AG04450 (cell line): ENCODE measurements at places on chromosomes 6 and 20.
A peak's percentile ranks its signal among the peaks of the same experiment; 100 is the strongest.

DNA sequence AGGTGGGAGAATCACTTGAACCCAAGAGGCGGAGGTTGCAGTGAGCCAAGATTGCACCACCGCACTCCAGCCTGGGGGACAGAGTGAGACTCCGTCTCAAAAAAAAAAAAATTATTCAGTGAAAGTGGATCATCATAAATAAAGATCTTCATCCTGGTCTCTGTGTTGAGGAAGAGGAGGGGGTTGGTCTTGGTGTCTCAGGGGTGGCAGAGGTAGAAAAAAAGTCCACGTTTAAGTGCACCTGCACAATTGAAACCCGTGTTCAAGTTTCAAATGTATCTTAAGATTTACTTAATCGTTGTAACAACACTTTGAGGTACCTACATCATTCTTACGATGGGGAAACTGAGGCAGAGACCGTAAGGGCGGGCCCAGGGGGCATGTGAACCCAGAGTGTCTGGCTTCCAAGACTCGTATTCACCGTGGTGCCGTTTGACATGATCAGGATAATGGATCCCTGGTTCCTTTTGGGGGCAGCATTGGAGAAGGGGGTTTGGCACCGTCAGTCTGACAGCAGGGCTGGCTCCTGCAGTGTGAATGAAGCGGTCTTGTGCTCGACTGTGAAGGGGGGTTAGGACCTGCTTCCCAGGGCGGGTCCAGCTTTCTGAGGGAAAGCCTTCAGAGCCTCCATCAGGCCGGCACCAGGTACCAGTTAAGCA is 32.9 kb upstream of the ID1 start:
- no peak for DNase-seq

DNA sequence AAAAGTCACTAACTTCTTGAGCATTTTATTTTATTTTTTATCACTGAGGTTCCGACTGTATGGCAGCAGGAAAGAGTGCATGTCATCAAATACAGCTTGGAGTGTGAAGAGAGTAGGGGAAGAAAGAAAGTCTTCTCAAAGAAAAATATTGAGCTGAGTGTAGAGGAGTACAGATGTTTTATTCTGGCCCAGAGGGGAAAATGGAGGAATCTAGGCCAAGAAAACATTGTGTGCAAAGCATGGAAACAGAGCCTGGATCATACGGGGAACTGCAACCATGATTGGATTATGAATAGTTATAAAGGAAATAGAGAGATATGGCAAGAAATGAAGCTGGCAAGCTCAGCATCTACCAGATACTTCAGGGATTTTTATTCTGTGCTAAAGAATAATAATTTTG is 104.2 kb upstream of the SCGN start:
- DNase-seq = no peak

DNA sequence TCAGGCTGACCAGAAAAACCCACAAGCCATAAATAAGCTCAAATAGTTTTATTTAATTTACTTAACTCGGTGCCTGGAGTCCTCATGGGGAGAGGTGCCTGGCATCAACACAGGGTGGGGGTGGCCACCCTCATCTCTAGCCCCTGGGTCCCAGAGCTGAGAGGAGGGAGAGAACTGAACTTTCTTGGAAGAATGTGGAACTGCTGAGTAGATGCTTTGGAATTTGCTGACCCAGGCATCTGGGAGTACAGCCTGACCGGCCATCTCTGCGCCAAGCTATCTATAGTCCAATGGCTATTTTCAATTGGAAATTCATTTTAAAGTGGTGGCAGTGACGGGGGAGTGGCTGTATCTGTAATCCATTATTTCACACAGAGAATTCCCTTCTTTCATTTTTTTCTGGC is 104.8 kb downstream of the CDH26 start:
- no peak for DNase-seq

DNA sequence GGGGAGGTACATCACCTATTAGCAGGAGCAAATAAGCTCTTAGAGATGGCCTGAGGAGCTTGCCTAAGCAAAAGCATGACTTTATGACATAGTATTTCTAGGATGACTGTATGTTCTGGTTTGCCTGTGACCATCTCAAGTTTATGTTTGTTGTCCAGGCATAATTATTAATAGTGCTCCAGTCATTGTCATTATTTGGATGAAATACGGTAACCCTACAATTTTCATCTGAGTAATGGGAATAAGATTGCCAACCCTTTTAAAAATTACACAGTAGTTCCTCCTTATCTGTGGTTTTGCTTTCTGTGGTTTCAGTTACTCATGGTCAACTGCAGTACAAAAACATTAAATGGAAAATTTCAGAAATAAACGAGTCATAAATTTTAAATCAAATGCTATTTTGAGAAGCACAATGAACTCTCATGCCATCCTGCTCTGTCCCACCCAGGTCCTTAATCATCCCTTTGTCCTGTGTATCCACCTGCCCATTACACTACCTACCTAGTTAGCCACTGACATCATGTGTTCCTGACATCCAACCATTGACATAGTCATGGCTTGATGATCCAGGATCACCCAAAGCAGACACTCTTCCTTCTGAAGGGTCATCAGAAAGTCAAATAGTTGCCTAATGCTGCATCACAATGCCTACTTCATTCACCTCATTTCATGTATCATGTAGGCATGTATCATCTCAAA is 27.0 kb upstream of the TFB1M start:
- no peak for DNase-seq

DNA sequence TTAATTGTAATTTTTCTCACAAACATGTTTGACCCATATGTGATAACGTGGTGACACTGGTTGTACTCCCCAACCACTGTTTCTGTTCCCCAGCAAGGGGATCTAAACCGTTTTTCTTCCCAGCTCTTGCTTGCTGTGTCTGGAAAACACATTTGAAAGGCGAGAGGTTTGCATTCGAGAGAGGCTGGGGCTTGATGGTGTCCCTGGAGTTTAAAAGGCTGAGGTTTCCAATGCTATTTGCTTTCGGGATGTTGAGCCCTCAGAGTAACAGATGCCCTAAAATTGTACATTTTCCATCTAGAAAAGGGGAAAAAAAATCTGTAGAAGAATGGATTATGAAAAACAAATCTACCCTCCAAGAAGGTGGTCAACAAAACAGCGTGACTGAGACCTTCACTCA is 35.4 kb downstream of the AKAP12 start:
- no peak for DNase-seq

- DNase-seq = no peak
Observed at GRCh38 chr6:143298071-143298470, 152.4 kb downstream of the ADAT2 start.

GRCh38 chr20:35598476-35598875 is 17.2 kb upstream of the SPAG4 start:
- DNase-seq = no peak

GRCh38 chr20:3846740-3847428 is at the start of gene MAVS:
Gene MAVS, plus strand, starts transcription at chr20:3846834. Its CDS starts 7,791 bp downstream, at chr20:3854625.
- DNase-seq = peak; percentile 24

GRCh38 chr6:33960345-33961313 is 156.8 kb upstream of the MLN start:
- no peak for DNase-seq

- DNase-seq = no peak
Observed at GRCh38 chr6:145137425-145137824, 597.9 kb downstream of the EPM2A start.

DNA sequence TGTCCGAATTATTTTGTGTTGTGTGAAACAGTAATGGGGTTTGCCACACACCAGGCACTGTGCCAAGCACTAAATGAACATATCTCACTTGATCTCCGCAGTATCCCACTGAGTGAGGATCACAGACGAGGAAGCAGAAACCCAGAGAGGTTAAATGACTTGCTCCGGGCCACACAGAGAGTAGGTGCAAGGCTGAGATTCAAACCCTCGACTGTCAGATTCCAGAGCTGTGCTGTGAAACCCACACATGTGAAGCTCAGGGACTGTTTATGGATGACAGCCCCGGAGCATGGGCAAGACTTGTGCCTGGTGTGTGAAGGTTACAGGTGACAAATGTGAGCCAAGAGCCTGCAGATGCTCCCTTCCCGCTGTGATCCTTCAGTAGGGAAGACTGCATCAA is 87.8 kb upstream of the SIRPA start:
- DNase-seq = no peak

- DNase-seq = no peak
Observed at GRCh38 chr6:27863962-27864905, 48.0 kb downstream of the OR2B2 start.

DNA sequence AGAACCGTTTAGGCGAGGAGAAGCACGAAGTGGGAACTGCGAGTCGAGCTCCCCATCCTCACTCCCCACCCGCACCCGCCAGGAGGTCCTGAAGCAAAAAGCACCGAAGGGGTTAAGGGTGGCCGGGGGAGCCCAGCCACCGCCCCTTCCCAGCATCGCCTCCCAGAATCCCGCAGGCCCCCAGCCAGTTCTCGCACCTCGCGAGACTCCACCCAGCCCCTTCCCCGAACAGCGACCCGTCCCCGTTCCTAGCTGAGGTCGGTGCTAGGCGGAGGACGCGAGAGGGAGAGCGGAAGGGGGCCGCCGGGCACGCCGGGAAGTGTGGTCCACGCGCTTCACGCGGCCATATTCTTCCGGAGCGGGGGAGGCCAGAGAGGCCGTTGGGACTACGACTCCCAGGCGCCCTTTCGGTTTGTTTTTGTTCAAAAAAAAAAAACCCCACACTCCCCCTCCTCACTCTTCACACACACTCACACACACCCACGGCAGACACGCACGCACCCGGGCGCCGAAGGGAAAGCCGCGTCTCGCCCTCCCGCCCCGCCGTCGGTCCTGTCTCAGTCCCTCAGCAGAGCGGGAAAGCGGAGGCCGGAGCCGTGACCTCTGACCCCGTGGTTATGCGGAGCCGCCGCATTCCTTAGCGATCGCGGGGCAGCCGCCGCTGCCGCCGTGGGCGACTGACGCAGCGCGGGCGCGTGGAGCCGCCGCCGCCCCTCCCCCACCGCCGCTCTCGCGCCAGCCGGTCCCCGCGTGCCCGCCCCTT is at the start of gene ASXL1:
Gene ASXL1, plus strand, starts transcription at position 463 of the 763 bp plus-strand sequence. CDS start 445 bp downstream, outside the sequence.
- peak; percentile 94 for DNase-seq

DNA sequence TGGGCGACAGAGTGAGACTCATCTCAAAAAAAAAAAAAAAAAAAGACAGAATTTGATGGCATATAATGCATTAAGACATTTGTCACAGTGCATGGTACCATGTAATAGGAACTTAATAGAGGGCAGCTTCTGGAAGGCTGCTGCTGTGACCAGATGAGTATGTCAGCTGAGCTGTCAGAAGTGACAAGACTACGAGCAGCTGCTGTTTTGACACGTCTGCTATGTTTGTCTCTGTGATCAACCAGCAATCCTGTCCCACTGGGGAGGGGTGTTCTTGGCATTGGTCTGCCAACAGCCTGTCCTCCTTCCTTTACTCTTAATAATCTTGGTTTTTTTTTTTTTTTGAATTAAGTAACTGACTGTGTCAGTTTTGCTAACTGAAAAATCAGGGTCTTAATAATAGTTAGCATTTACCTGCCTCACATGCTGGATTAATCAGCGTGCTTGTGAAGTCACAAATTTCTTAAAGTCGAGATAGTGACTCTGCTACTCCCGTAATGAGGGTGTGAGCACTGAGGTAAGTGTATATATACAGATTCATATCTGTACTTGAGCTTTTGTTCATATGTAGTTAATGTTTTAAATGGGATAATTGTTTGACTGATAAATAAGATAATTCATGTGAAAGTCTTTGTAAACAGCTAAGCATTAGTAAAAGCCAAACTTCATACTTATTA is 152.4 kb downstream of the BMP2 start:
- no peak for DNase-seq

DNA sequence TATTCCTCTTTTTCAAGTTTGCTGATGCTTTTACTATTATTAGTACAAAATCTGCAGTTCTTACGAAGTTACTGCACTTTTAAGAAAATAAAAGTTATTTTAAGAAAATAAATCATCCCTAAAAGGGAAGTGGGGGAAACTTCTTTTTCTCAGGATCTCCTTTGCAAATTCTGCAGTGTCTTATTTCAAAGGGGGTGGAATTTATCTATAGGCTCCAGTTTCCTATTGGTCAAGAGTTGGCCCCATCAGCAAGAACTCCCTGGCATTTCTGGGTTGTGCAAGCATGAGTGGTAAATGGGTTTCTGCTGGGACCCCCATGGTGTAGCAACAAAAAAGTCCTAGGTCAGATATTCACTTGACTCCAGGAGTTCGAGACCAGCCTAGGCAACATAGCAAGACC is 136.3 kb upstream of the PRDM1 start:
- no peak for DNase-seq

- no peak for DNase-seq
Observed at GRCh38 chr20:50389808-50390684, 120.1 kb upstream of the PTPN1 start.

- no peak for DNase-seq
Observed at GRCh38 chr6:13559251-13559650, 15.2 kb upstream of the SIRT5 start.

- DNase-seq = no peak
Observed at GRCh38 chr20:8457978-8458377, 325.9 kb downstream of the PLCB1 start.

- peak; percentile 66 for DNase-seq
Observed at GRCh38 chr6:140078561-140079125, 704.2 kb upstream of the CITED2 start.

GRCh38 chr6:109891924-109892323 is 86.2 kb upstream of the GPR6 start:
- no peak for DNase-seq

GRCh38 chr6:6569811-6570164 is 18.7 kb upstream of the LY86 start:
- no peak for DNase-seq

- no peak for DNase-seq
Observed at GRCh38 chr6:16568128-16568527, 193.1 kb downstream of the ATXN1 start.

DNA sequence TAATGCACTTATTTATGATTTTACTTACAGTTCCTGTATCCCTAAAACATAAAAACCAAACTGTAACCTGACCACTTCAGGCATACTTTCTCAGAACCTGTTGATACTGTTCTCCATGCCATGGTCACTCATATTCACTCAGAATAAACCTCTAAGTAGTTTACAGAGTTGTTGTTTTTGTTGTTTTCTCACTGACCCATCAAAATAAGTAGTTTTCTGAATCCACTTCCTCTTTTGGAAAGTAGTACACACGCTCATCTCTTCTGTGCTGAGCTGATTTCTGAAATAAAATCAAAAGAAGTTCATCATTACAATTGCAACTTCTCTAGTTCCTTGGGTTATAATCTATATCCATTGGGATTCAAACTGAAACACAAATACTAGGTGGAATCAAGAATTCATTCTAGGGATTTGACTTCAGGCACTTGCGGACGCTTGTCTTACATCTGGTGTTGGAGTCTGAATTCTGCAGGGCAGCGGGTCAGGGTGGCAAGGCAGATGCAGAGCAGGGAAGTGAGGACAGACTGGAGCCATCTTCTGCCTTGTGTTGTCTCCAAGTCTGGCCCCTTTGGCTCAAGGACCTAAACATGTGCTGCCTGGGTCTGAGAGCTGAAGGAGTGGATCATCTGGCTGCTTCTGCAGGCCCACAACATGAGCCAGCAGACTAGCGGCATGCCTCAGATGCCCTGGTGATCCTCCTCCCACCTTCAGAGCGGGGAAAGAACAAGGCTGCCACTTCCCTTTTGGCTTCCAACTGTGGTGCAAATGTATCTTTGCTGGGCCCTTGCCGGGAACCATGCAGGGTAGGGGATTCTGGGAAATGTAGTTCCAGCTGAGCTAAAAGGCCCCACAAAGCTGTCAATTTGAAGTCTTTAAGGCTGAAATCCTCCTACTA is 167.9 kb upstream of the MYLIP start:
- DNase-seq = no peak

- DNase-seq = no peak
Observed at GRCh38 chr6:158233214-158233795, 65.2 kb downstream of the GTF2H5 start.

- no peak for DNase-seq
Observed at GRCh38 chr20:18815194-18815942, 1.8 kb downstream of the SCP2D1 start.
